ENCODE measurements at places on chromosomes 7 and 10. TPM values are rescaled to one million over a fixed set of nuclear protein-coding genes. Genes with fewer than 3 reads are reported as not detected.
A peak's percentile ranks its signal among the peaks of the same experiment; 100 is the strongest.

Gene PRKCQ
- not detected for total RNA-seq

Gene TRPV5
- not detected for total RNA-seq

DNA sequence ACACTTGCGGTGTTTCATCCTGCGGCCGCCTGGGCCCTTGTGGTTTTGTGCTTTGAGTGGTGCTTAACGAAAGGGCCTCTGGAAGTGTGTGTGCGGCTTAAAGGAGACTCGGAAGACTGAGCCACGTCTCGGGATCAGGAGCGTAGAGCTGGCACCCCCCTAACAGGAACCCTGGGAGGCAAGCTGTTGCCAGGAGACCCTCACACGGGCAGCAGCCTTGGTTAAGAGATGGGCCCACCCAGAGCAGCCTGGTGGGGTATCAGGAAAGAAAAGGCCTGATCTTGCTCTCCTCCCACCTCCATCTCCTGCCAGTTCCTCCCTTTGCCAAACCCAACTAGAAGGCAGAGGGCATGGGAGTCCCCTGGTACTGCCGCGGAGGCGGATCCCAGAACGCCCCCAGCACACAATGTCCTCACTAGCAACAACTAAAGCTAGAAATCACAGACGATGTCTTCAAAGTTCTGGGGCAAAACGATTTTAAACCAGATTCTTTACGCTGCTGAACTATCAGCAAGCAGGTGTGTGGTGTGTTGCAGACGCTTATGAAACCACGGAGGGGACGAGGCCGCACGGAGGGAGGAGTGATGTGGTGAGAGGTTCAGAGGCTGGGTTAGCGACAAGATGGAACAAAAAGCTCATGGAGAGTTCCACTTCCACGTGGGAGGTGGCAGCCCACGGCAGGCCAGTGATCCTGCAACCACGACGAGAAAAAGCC, 67.0 kb upstream of the INPP5A start:
- DNase-seq, result no peak

DNA sequence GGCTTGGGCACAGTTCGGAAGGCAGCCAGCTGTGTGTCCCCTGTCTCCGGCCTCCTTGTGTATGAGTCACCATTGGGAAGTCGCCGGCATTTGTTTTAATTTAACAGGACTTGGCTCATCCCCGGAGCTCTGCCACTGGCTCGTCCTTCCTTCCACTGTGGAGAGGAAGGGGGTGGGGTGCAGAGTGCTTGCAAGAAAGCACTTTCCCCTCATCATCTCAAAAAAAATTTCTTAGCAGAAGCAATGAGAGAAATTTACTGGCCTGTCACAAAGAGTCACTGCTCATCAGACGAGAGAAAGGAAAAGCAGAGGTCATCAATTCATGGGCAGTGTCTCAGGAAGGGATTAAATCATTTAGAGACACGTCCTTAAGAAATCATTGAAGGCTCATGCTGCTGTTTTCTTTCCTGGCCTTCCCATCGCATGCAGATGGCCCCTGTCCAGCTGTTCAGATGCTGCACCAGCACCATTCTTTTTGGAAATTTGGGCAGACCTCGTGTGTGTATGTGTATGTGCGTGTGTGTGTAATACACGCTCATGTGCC, 93.3 kb downstream of the BMS1 start:
- no peak for DNase-seq

Gene ANKRD61
- not detected for total RNA-seq

DNA sequence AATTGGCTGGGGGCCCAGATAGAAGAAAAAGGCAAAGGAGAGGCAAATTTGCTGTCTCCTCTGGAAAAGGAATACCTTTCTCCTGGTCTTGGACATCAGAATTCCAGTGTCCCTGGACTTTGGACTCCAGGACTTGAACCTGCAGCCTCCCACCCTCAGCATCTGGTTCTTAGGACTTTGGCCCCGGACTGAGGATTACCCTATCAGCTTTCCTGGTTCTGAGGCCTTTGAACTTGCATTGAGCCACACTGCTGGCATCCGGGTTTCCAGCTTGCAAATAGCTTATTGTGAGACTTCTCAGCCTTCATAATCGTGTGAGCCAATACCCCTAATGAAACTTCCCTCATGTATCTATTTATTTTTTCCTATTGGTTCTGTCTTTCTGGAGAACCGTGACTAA, 68.3 kb downstream of the DNAH11 start:
- no peak for DNase-seq

Gene CYP2W1
- not detected for total RNA-seq

- DNase-seq, result no peak
Measured at GRCh38 chr10:67669978-67670377, 26.0 kb downstream of the CTNNA3 start.

- no peak for DNase-seq
Measured at GRCh38 chr7:69426705-69427104, 171.6 kb upstream of the AUTS2 start.

DNA sequence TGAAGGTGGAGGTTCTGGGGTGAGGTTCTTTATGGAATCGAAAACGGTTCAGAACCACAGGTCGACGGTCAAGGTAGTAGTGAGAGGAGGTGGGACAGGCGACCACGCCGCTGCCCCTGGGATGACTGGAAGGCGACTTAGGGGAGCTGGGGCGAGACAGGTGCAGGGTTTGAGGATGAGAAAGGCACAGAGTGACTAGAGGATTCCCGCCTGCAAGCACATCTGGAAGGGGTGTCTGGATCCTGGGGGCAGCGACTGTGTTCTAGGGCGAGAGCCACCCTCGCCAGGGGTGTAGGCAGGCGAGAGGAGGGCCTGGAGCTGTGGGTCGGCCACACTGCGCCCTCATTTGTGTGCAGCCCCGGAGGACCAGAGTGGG, 468 bp upstream of the IRF5 start:
- no peak for DNase-seq

Gene DYNC1I1
- 43.3 TPM for total RNA-seq

Gene CYREN
- 39.1 TPM for total RNA-seq

Gene MMRN2
- total RNA-seq, result 0.57 TPM

- no peak for DNase-seq
Measured at GRCh38 chr10:14699482-14699881, 75.2 kb downstream of the FAM107B start.

GRCh38 chr10:92574548-92575261, 812 bp upstream of the IDE start:
- DNase-seq, result no peak

DNA sequence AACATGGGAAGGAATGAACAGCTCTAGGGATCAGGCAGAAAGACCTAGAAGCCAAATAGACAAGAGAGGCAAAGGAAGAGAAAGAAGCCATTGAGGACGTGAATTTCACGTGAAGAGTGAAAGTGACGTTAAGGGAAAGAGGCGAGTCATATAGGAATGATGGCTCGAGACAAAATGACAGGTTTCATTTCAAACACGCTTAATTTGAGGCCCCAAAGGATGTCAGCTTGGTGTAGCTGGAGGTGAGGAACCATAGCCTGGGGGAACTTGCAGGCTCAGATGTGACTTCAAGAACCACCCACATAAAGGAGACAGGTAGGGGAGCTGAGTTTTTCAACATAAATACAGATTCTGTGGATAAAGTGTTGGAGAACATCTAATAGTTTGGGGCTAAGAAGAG, 84.3 kb upstream of the ATP6V0A4 start:
- DNase-seq, result no peak

DNA sequence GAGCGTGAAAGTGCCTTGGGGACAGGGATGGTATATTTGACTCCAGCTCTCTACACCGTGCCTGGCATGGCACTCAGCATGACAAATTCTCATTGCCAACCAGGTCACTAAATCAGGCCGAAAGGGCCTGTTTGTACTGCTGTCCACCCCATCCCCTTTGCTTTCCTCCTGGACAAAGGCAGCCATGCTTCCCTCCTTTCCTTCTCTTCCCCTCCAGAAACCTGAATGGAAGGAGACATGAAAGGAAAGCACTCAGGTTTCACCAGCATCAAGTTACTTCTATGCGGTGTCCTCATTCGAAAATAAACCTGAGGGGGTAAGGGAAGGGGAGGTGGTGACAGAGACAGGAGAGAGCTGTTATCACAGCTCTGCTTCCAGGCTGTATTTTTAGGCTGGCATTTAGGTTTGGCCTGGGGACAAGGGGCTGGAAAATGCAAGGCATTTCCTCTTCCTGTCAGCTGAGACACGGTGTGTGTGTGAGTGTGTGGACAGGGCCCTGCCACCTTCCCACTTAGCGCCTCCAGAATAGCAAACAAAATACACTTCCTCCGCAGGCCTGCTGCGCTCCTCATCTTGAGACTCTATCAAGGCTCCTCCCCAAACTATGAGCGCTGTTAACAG, 79.9 kb upstream of the COL13A1 start:
- no peak for DNase-seq

DNA sequence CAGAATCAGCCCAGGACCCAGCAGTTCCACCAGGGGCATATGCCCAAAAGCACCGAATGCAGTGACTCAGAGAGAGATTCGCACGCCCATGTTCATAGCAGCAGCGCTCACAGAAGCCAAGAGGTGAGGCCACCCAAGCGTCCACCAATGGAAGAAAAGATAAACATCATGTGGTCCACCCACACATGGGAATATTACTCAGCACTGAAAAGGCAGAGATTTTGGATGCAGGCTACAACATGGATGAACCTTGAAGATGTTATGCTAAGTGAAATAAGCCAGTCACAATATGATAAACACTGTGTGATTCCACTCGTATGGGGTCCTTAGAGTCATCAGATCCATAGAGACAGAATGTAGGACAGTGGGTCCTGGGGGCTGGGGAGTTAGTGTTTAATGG, 427.4 kb downstream of the DNAJB6 start:
- no peak for DNase-seq

Gene HOXA5
- total RNA-seq, result not detected

DNA sequence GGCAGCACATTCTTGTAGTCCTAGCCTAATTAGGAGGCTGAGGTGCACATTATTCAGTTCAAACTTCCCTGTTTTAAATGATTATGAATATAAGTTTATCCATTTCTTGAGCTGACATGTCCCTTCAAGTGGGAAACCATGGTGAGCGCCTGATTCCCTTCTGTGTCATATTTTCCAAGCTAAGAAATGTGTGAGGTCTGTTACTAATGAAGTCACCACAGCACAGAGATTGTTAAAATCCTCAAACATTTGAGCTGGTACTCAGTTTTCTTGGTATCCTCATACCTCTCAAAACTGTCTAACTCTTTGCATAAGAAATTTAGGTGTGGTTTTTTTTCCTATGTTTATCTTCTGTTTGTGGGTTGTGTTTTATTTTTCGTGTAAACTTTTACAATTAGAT, 926.8 kb downstream of the GATA3 start:
- no peak for DNase-seq

- DNase-seq, result peak; percentile 76
Measured at GRCh38 chr10:1153805-1154351, 97.7 kb downstream of the WDR37 start.

GRCh38 chr7:69801729-69802682, 203.7 kb downstream of the AUTS2 start:
- DNase-seq, result no peak

DNA sequence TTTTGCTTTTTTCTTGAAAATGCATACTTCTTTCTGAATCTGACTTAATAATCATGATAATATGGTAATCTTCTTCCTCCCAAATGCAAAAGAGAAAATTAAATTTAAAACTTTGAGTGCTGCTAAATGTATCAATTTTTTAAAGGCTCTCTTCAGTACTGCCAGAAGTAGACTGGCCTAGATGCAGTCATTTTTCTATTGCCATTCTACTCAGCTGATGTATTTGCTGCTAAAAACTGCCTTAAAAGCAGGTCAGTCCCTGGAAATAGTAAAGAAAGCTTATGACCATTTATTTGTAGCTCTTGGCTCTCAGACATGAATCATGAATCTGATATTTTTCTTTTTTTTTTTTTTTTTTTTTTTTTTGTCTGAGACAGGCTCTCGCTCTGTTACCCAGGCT, 28.5 kb downstream of the NAPEPLD start:
- no peak for DNase-seq

- DNase-seq, result no peak
Measured at GRCh38 chr10:60652628-60653027, 125.7 kb upstream of the CDK1 start.

DNA sequence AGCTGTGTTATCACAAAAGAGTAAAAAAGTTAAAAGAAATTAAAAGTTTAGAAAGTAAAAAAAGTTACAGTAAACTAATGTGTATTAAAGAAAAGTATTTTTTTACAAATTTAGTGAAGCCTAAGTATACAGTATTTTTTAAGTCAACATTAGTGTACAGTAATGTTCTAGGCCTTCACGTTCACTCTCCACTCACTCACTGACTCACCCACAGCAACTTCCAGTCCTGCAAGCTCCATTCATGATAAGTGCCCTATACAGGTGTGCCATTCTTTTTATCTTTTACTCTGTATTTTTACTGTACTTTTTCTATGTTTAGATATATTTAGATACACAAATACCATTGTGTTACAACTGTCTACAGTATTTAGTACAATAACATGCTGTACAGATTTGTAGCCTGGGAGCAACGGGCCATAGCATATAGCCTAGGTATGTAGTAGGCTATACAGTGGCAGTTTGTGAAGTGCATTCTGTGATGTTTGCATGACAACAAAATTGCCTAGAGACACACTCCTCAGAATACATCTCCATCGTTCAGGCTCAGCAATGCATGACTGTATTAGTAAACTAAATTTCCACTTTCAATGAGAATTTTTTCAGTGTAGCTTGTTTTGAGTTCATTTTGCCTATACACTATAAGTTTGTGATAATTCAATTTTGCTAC, 539.9 kb upstream of the C7orf33 start:
- DNase-seq, result no peak

GRCh38 chr7:145784809-145785780, 331.5 kb upstream of the CNTNAP2 start:
- DNase-seq, result no peak

Gene CARD11
- not detected for total RNA-seq

DNA sequence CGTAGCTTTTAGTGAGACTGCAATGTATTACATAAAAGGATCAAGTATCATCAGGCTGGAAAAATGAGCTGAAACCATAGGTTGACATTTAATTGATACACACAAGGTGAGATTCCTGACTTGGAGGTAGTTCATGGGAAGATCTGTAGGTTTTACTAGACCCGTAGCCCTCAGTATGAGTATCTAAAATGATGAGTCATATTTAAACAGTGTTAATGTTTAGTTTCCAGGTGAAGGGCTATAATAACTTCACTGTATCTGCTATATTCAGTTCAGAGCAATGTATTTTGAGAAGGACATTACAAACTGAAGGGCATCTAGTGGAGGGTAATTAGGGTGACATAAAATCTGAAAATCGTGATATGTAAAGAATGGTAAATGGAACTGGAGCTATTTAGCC, 35.0 kb downstream of the ENTPD1 start:
- no peak for DNase-seq

DNA sequence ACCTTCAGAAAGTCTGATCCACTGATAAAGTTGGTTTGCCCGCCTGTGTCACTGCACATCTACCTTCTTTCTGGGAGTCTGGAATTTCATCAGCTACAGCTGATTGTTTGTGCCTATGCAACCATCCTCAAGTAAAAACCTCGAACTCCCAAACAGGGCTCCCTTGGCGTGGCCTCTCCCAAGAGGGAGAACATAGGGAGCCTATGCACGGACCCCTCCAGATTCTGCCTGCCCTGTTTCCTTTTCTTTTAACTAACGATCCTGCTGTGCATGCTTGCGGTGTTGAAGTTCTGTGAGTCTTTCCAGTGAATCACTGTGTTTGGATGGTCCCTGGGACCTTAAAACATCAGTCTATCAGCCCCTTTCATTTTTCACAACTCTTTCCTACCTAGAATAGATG, 226.9 kb upstream of the SEMA3D start:
- DNase-seq, result no peak

GRCh38 chr10:120300513-120300912, 156.5 kb upstream of the PLPP4 start:
- no peak for DNase-seq

Measured in osteocyte (in vitro differentiated cells).